Aorta (tissue), 5 donors: ENCODE measurements at places on chromosomes 3 and 15. TPM values are rescaled to one million over a fixed set of nuclear protein-coding genes. Genes with fewer than 3 reads are reported as not detected.

DNA sequence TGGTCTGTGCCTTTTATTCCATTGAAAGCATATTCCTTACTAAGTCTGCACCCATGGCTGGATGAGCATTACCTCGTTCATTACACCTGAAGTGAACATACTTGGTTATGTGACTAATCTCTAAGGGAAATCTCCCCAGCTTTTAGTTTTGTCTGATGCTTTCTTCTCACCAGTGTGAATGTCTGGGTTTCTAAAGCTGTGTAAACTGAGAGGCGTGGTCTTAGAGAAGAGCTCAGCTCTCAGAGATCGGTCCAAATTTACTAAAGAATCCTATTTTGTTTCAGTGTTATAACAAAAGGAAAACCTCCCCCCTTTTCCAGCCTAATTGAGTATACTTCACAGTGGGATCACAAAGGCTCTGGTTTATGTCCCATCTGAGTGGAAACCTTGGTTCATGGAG, 352.3 kb downstream of the PTPRG start:
- no peak overlapping the region for H3K4me3 ChIP-seq
- DNase-seq, result no peak
- no peak overlapping the region for H3K27ac ChIP-seq
- H3K27me3 ChIP-seq, result no peaks in the 10 kb centered on the region
- no peaks in the 10 kb centered on the region for H3K36me3 ChIP-seq
- H3K4me1 ChIP-seq, result peaks cover 7% of the 10 kb centered on the region

- H3K4me3 ChIP-seq, result no peak overlapping the region
- no peaks in the 10 kb centered on the region for H3K36me3 ChIP-seq
- no peaks in the 10 kb centered on the region for H3K27me3 ChIP-seq
- H3K4me1 ChIP-seq, result no peaks in the 10 kb centered on the region
Observed at GRCh38 chr3:137026701-137027100, 68.9 kb downstream of the IL20RB start.

Gene ZKSCAN7
- polyA plus RNA-seq, result 2.1 TPM

- H3K4me3 ChIP-seq, result no peak overlapping the region
- no peaks in the 10 kb centered on the region for H3K27me3 ChIP-seq
- no peak overlapping the region for H3K27ac ChIP-seq
- H3K36me3 ChIP-seq, result no peaks in the 10 kb centered on the region
Observed at GRCh38 chr15:85312929-85313331, 67.5 kb upstream of the AKAP13 start.

DNA sequence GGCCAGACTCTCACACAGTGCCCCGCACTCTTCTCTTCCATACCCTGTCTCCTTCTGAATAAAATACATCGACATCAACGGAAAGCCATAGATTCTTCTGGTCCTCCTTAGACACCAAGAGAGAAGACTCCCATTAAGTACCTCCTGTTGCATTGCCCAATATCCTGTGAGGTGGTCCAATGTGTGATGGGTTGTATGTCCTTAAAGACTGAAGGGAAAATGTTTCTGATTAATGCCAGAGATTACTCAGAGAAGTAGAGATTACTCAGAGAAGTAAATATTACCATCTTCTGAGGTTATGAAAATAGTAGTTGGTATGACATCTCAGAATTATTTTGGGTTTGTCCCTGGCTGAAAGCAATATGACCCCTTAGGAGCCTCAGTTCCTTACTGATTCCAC, 60.8 kb upstream of the GALNT15 start:
- no peak for DNase-seq
- H3K27ac ChIP-seq, result no peak overlapping the region
- H3K4me1 ChIP-seq, result no peaks in the 10 kb centered on the region
- no peaks in the 10 kb centered on the region for H3K36me3 ChIP-seq
